ENCODE measurements at places on chromosomes 16 and 17.

DNA sequence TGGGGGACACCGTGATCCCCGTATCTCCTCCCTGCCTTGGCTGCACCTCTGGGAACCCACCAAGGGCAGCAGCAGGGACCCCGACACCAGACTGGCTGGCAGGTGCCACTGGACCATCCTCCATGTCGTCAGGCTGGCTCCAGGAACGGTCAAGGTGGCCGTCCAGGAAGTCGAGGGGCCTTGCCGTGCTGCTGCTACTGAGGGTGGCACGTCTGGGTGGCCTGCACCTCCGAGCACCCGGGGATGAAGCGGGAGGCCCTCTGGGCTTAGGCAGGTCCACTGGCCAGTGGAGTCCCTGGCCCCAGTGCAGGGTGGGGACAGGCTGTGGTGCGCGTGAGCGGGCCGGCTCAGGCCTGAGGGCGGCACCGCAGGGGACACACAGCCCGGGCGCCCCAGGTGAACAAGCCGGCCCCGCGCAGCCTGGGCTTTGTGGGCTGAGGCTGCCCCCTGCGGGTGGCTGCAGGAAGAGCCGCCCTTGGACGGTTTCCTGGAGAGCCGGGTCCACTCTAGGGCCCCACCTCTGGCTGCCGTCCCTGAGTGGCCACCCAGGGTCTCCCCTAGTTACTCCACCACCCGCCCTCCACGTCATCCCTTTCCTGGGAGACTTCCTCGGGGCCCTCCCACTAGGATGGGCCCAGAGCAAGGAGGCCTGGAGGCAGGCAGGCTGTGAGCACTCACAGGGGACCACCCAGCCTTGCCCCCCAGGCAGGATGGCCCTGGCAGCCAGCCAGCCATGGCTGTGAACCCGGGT is 42.8 kb upstream of the ZC3H18 start:
- DNase-seq: peak; percentile 64

- no peak for DNase-seq
Observed at GRCh38 chr16:19642501-19642900, 75.5 kb downstream of the KNOP1 start.

DNA sequence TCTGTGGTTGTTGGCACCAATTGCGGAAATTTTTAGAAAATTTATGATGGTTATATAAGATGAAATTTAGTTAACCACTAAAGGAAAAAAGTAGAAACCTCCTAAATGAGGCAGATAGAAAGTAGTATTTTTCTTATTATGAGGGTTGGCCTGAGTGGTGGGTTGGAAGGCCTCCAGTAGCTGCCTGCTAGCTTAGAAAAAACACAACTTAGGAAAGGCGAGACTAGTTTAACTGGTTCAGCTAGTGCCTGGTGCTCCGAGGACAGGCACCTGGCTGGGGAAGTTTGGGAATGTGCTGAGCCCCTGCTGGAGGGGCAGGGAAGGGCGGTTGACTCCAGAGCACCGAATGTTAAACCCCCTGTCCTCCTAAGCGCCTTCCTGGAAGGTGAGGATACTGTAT is 19.9 kb downstream of the LDHD start:
- no peak for DNase-seq

DNA sequence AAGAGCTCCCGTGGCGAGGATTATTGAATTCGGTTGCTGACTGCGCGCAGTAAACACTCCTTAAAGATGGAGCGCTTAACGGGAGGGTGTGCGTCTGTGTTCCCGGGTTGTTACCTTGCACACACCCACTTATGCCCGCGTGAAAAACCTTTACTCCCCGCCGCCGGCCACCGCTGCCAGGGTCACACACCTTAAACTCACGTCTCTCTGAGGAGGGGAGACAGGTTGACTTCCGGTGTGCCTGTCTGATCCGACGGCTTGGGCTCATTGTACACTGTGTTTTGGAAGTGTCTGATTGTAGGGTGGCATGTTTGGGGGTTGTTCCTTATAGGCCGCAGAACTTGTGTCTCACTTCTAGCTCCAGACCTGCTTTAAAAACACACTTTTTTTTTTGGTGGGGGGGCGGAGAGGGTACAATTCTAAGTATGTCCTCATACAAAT is 66.8 kb downstream of the KPNA2 start:
- DNase-seq: peak; percentile 14

- DNase-seq: no peak
Observed at GRCh38 chr17:48241131-48241591, 133.6 kb downstream of the SNX11 start.

- no peak for DNase-seq
Observed at GRCh38 chr17:38731526-38732294, 1.6 kb downstream of the CISD3 start.

- peak; percentile 59 for DNase-seq
Observed at GRCh38 chr17:45948881-45949624, 50.0 kb upstream of the STH start.

DNA sequence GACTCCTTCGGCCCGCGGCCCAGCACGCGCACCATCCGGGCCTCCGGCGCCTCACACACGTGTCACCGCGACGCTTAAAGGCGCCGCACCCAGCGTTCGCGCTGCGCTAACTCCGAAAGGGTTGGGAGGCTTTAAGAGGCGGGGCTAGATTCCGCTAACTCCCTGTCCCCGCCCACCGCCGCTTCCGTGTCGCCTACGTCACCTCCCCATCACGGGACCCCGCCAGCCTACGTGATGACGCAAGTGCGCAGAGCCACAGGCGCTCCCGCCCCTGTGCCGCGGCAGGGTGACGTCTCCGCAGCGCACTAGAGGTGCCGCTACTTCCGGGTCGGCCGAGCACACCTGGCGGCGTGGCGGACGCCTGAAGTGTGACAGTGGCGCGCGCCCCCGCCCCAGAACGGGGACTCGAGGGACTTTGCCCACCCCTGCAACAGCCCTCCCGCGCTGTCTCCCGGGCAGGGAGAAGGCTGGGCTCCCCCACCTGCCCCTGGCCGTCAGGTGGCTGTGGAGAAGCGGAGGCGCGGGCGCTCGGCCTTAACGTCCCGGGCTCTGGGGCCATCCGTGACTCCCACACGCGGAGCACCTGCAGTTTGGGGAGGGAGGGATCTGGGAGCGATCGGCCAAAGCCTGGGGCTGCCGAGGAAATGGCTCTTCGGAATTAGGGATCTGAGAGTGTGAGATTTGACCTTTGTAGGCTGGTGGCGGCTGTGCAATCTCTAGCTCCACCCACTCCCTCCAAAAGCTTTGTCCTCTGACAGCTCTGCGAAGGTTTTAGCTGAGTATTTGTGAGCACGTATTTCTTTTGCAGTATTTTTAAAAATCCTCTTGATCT is at the start of gene USP36:
Gene USP36 (minus strand): TSS at position 35 of the 832 bp plus-strand sequence. CDS start 4,451 bp downstream, outside the sequence.
- DNase-seq: peak; percentile 100

All from activated CD4-positive, alpha-beta T cell treated with anti-CD3 and anti-CD28 coated beads for 4 hours (primary cell).